ENCODE measurements at places on chromosomes 2 and 18.

DNA sequence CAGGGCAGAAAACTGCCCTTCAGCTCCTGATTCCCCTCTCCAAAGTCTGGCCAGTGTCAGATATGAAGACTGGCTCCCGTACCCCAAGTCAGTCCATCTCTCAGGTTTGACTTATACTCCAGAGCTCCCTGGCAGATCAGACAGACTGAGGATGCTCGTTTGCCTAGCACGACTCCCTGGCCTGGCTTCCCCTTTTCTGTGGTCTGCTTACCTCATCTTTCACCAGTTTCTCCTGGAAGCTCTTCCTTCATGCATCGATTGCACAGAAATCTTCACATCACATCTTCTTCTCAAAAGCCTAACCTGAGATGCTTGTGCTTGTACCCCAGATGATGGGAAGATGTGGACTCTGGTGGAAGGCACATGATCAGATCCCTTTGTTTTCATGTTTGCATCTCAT is 387.9 kb upstream of the POU3F3 start:
- no peak for DNase-seq

DNA sequence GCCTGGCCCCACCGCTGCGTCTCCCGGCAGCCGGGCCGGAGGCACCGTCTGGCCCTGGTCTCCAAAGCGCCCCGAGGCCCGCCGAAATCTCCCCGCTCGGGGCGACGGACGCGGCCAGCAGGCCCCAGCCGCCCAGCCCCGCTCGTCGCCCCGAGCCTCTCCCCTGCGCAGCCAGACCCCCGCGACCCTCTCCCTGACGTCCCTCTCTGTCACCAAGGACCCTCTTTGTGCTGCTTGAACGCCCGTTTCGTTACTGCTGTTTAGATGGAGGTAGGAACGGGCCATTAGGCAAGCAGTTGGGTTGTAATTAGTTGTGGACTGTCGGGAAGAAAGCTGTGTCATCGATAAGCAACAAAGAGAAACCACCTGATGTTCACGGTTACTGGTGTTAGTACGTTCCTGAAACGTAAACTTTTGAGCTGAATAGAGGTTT is 686 bp downstream of the UBXN4 start:
- peak; percentile 46 for DNase-seq

DNA sequence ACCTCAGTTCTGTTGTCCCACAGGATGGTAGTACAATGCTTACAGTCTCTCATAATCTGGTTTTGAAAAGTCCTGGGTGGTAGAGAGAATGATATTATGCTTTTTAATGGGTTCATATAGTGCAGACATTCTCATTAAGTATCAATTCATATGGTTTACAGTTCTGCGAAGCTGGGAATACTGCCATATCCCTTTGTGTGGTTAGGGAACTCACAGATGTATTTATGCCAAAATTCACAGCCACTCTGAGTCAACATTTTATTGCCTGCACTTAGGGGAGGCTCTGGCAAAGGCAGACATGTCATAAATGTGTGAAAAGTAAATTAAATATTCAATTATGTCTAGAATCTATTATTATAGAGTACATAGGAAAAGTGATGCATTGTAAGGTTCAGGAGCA is 808.2 kb downstream of the SUCLG1 start:
- peak; percentile 51 for DNase-seq

GRCh38 chr18:74342416-74343043 is 26.9 kb downstream of the C18orf63 start:
- DNase-seq = peak; percentile 39

- peak; percentile 19 for DNase-seq
These were observed 44.8 kb downstream of the REL start for GRCh38 chr2:60925994-60926740.

DNA sequence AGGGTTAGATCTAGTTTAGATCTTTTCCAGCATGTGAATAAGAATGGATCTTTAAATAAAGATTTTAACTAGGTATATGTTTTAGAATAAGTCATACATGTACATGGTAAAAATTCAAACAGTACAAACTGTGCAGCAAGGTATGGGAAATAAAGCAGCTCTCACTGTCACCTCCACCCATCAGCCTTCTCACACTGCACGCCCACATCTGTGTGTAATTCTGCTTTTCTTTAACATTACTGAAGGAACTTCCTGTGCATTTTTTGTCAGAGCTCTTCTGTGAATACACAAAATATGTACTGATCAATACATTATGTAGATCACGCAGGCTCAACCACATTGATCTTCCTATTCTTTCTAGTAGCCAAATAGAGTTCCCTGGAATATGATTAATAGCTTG is 3.4 kb downstream of the CASP8 start:
- no peak for DNase-seq

DNA sequence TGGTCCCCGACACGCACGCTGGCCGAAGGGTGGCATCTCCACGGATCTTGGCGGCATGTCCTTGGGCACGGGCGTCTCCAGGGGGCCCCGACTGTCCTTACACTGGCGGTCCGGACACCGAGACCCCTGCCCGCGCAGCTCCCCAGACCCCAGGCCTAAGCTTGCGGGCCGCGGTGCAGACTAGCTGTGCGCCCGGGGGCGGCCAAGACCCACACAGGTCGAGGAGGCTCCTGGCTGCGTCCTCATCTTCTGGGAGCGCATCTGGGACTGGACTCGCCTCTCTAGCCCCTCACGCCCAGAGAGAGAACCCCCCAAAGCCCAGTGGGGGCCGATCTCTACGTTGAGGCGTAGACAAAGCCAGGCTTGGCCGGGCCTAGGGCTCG is 475 bp upstream of the TWIST2 start:
- DNase-seq = no peak

DNA sequence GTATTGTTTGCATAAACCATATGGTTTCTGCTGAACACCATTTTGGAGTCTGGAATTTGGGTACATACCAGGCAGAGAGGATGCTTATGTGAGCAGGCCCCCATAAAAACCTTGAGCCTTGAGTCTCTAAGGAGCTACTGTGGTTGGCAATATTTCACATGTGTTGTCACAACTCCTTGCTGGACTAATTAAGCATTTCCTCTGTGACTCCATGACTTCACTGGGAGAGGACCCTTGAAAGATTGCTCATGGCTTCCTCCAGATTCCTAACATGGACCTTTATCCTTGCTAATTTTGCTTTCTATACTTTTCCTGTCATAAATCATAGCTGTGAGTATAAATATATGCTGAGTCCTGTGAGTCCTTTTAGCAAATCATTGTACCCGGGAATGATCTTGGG is 7.6 kb upstream of the COQ10B start:
- no peak for DNase-seq

DNA sequence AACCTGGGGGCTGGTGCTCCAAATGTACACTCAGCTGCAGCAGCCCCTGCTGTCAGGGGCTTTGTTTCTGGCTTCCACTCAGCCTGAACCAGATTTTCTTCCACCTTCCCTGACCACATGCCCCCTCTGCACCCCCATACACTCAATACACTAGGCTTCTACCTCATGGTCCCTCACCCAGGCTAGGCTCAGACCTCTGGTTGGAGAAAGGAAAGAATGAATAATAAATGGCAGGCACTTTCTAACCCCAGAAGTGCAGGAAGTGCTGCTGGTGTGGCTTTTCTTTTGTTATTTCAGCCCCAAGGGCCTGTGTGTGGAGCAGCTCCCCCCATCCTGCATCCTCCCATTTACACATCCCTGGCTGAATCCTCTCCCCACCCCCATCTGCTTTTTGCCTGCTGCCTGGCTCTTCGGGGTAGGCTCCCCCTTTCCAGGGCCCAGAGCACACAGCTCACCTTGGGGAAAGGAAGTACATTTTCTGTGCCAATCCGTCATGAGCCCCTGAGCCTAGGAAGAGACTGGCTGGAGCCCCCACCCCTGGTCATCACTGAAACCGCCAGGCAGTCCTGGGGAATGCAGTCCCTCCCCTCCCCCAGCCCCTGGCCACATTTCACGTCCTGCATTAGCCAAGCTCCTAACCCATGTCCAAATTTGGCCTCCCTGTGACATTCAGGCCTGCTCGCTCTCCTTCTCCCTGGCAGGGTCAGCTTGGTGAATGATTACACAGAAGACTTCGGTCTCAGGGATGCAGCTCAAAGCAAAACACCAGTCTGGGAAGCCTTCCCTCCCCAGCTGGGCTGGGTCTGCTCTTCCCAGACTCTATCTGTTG is 2.6 kb downstream of the DYSF start:
- DNase-seq = no peak

GRCh38 chr2:131475831-131476230 is at the start of gene TUBA3D:
Gene TUBA3D, plus strand, starts transcription at chr2:131476119. Its CDS starts 81 bp downstream, at chr2:131476200.
- no peak for DNase-seq

GRCh38 chr2:19312949-19313348 is 45.5 kb downstream of the OSR1 start:
- DNase-seq = no peak

DNA sequence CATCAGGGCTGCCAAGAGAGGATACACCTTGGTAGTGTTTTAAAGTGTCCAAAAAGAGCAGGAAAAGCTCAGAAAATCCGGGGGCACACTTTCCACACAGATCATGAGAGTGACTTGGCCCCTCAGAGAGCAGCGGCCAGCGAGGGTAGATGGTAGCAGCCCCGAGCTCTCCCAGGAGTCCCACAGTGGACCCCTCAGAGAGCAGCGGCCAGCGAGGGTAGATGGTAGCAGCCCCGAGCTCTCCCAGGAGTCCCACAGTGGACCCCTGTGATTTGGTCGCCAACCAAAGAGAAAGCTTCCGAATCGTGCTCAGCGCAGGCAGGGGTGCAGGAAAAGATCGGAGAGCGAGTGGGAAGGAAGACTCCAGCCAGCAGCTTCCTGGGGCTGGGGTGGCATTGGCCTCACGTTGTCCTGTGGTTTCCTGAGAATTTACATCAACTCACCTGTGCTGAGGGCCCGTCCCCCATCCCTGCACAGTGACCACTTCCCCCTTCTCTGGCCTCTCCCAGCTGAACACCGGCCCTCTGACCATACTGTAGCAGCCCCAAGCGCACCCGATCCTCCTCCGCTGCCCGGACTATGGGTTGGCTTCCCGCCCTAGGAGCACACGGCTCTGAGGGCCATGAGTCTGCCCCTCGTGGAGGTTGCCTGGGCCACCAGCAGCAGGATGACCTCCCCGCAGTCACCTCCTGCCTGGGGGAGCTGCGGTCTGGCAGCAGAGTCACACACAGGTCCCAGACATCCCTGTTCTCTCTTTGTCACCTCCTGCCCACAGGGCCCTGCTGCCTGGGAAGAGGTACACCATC is 33.7 kb downstream of the MTERF4 start:
- DNase-seq = no peak

DNA sequence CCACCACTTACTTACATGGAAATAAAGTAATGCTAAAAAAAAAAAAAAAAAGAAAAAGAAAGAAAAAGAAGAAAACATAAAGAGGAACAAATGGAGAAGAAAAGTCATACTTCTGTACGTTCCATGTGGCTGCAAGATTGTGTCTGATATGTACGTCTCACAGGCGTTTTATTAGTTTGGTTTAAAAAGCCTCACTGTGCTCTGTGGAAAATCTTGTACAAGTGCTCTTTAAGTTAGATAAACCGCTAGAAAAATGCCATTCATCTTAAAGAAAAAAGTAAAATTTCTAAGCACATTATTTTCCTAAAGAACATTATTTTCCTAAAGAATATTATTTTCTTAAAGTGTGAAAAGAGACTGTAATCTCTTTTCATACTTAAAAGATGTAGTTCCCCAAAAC is 165.1 kb downstream of the ZNF521 start:
- no peak for DNase-seq

DNA sequence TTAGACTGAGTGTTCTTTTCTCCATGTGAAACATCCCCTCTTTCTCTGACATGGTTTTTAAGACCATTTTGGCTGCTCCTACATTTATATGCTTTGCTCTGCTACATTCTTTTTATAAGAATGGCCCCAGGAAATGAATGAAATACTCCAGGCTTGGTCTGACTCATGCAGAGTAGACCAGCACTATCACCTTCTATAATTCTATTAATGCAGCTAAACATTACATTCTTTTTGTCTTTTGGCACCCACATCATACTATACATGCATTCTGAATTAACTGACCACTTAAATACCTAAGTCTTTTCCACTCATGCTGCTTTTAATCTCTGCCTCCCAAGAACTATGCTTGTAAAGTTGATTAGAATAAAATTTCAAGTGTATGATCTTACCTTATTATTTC is 94.1 kb downstream of the AAK1 start:
- DNase-seq = no peak

DNA sequence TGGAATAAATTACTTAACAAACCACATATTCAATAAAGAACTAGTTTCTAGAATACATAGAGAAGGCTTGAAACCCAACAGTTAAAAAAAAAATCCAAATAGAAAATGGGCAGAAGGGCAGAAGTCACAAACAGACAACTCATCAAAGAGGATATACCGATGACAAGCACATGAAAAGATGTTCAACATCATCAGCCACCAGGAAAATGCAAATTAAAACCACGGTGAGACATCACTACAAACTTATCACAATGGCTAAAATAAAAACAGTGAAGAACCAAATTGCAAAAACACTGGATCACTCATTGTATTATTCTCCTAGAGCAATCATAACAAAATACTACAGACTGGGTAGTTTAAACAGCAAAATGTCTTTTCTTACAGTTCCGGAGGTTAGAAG is 14.5 kb downstream of the SESTD1 start:
- DNase-seq = no peak

DNA sequence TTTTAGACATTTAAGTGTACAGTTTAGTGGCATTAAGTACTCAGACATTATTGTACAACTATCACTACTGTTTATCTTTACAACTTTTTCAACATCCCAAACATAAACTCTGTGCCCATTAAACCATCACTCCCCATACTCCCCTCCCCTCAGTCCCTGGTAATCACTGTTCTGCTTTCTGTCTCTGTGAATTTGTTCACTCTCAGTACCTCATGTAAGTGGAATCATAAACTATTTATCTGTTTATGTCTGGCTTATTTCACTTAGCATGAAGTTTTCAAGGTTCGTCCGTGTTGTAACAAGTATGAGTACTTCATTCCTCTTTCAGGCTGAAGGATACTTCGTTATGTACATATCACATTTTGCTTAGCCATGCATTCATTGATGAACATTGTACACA is 9.8 kb upstream of the RUFY4 start:
- DNase-seq = no peak

GRCh38 chr2:128791985-128792320 is 473.3 kb upstream of the HS6ST1 start:
- no peak for DNase-seq

DNA sequence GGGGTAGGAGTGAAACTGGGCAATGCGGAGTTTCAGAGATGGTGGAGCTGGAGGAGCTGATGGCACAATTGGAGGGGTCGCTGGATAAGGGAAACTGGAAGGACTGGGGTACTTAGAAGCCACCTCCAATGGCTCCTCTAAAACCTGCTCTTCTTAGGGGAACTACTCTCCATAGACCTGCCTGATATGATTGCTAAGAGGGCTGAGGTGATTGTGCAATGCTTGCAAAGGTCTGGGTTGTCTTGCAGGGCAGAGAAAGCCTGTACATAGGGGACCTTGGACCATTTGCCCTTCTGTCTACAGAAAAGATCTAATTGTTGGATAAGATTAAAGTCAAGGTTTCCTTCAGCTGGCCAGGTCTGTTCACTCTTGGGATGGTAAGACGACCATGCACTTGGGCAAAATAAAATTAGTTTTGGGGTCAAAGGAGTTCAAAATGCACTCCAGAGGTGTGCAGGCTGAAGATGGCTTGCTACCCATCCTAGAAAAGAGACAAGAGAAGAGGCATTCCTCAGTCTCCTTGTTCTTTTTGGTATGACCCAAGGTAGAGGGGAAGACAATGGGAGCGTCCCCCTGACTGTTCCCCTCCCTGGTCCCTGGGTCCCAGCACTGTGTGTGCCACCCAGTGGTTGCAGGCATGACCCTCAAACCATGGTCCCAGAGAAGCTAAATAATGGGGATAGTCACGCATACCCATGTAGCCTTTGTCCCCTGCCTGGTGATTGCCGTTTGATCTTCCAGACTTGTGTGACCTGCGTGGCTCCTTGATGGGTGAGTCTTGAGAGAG is 41.1 kb downstream of the STK17B start:
- DNase-seq = no peak

GRCh38 chr18:62967089-62967488 is 251.7 kb downstream of the PHLPP1 start:
- DNase-seq = no peak
